Lung microvascular endothelial cell (primary cell): ENCODE measurements at places on chromosomes 4 and X.

DNA sequence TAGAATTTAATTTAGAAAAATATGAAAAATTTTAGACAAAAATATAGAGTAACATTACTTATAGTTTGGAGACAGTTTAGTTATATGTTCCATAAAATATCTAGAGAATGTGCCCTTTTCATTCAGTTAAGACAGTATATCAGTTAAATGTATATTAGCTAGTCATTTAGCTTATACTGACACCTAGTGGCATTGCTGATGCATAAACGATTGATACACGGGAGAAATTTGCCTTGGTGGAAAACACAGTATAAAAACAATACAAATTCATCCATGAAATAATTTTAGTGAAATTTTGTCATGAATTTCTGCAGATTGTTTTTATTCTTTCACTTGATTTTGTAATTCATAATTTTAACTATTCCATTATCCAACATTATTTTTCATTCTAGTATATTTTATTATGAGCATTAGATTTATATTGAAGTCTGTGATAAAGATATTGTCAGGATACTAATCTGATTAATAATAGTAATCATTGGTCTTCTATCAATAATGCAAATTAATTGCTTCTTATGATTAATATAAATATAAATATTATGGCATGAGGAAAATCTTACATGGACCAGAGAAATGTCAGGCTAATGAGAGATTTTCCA, 219.0 kb downstream of the TLL1 start:
- peak; percentile 50 for DNase-seq

GRCh38 chr4:4694296-4694772, 152.5 kb upstream of the STX18 start:
- peak; percentile 20 for DNase-seq

DNA sequence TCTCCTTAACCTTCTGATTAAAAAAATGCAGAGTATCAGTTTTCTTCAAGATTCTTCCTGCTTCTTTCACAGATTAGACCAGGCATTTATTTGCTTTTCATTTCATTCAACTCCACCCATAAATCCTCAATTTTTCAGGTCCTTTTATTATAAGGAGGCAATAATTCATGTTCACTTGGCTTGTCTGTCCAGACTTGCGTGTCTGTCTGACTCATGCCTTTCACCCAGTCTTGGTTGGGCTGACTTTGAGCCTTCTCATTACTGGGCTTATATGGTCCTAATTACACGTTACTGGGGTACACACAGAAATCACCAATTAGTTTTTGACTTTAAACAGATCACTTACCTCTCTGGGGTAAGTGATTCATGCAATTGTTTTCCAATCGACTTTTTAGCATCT, 48.8 kb upstream of the GALNT7 start:
- DNase-seq, result no peak

- no peak for DNase-seq
These were observed 7.8 kb upstream of the BOD1L1 start for GRCh38 chr4:13635286-13635799.

DNA sequence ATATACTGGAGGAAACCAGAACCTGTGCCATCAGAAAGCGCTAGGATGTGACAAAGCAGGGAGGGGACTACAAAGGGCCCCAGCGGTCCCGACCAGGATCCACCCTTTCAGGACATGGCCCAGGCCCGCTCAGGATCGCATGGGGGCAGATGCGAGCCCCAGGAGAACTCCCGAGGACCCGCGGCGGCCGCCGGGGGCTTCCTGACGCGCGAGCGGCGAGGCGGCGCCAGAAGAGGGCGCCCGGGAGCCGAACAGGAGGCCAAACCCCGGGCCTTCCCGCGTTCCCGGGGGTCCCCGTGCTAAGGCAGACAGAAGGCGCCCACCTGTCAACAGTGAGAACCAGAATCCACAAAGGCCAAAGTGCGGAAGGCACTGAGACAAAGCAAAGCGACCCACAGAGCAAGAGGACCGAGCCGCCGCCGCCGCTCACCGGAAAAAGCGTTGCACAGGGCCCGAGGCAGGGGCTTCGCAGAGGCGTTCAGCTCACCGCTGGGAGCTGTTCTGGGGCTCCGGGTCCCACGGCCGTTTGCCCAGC, 7.3 kb upstream of the OPN1LW start:
- DNase-seq, result peak; percentile 86

DNA sequence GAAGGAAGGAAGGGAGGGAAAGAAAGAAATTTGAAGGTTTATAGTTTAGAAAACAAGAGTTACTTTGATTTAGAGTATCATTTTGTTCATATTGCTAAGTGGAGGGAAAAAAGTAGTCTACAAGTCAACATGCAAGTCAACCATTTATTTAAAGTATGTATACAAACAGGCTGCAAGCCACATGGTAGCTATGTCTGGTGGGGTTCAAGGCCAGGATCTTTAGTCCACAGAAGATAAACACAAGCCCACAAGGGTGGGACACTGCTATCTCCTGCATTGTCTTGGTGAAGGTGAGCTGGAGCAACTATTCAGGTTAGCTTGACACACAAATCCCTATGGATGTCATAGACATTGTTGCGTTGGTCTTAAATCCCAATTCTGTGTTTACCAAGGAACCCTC, 71.4 kb downstream of the ABCG2 start:
- DNase-seq, result no peak

DNA sequence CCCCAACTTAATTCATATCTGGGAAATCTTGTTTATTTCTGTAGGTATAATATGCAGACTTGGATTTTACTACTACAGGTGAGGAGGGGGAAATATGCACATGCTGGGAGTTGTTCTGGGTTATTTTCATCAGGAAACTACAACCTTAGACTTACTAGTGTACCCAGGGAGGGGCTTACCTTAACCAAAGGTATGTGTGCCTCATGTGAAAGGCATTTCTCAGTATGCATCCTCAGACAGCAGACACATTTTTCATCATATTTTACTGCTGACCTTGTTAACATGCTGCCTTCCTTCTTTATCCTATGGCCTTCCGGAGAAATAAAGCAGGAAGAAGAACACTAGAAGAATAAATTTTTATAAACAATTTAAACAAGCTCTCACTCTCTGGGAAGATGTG, 214.9 kb downstream of the SPANXN4 start:
- DNase-seq, result no peak

GRCh38 chrX:123906557-123907316, 46.9 kb downstream of the XIAP start:
- no peak for DNase-seq

GRCh38 chr4:125904802-125905201, 590.0 kb downstream of the FAT4 start:
- DNase-seq, result no peak

GRCh38 chr4:54620773-54621172, 37.0 kb upstream of the KIT start:
- DNase-seq, result no peak

GRCh38 chr4:8276358-8277240, 7.0 kb downstream of the HTRA3 start:
- peak; percentile 31 for DNase-seq

DNA sequence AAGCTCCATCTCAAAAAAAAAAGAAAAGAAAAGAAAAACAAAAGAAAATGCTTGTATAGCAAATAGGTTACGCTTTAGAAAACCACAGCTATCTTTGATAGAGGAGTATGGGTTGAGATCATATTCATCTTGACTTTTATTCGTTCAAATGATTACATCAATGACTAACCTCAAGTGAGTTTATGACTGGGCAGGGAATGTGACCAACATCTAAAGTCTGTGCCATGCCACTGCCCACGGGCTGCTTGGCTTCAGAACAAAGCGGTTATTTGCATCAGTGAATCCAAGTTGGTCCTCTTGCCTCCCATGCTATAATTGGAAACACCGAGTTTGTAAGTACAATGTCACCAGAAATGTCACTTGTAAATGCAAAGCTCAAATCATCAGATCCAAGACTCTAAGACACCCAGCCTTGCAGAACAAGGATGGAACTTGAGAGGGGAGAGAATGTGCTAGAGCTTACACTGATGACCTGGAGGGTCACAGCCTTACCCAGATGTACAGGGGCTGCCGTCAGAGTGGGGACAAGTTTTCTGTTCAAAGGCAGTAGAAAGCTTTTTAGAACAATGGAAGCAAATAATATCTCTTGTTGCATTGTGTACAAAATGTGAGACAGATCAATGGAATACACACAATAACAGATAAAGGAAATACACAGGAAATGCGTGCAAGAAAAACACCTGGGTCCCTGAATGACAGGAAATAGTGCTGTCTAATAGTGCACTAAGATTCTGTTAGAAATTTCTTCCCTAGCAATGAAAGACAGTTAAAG, 8.4 kb upstream of the OPN1LW start:
- no peak for DNase-seq

GRCh38 chr4:166064721-166065120, 191.7 kb downstream of the TLL1 start:
- no peak for DNase-seq

DNA sequence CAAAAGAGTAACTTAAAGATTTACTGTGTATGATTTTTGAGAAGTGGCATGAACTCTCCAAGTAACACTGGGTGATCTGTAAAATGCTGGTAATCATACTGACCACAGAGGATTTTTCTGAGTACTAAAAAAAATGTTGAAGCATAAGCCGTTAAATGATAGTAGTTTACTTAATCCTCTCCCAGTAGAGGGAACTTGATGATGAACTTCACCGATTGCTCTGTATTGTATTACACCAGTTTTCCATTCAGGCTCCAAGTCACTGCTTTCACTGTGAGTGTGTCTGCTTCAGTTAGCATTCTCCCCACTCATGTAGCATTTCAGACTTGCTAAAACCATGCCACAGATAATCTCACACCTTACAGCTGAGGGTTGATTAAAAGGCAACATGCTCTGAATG, 294.1 kb downstream of the GBA3 start:
- no peak for DNase-seq

GRCh38 chr4:157265281-157265680, 44.8 kb downstream of the GRIA2 start:
- no peak for DNase-seq

DNA sequence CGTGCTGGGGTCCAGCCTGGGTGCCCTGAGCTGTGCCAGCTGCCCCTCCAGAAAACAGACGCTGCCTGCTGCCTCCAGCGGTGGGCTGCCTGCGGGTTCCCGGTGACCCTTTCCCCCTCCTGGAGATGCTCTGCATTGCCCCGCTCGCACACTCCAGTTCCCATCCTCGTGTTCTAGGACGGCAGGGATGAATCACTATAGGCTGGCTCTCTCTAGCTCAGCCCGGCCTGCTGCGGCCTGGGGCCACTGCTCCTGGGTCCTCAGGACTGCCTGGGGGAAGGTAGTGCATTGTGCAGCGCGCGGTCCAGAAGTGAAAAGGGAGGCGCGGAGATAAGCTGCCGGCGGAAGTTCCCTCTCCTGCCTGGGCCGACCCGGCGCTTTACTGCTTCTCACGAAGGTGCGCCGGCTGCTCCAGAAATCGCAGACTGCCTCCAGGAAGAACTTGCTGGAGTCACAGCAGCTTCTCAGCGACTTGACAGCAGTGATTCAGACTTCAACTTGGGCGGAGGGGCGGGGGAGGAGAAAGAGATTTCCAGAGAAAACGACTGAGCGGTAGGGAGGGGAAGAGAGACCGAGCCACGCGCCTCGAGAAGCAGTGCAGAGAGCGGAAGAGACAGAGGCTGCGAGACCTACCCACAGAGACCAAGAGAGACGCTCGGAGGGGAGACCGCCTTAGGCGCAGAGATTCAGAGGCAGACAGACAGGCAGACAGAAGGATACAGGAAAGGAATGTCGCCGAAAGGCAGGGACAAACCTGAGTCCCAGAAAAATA, 6.7 kb upstream of the MSX1 start:
- DNase-seq, result peak; percentile 55
